Activated B cell treated with CpG ODN at 0.5 μM for 24 hours (primary cell): ENCODE measurements at places on chromosomes 11 and 22.
A peak's percentile ranks its signal among the peaks of the same experiment; 100 is the strongest.

DNA sequence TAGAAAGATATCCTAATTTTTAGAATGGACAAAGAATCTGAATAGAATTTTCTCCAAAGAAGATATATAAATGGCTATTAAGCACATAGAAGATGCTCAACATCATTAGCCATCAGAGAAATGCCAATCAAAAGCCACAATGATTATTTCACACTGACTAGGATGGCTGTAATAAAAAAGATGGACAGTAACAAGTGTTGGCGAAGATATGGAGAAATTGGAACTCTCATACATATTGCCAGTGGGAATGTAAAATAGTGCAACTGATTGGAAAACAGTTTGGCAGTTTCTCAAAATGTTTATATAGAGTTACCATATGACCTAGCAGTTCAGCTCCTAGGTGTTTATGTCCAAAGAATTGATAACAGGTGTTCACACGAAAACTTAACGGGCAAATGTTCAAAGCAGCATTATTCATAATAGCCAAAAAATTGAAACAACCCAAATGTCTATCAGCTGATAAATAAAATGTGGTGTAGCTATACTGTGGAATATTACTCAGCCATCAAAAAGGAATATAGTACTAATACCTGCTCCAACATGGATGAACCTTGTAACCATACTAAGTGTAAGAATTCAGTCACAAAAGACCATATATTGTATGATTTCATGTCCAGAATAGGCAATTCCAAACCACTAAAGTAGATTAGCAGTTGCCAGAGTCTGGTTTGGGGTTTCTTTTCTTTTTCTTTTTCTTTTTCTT lies 29.7 kb downstream of the ART5 start:
- peaks cover 15% of the 10 kb centered on the region for H3K4me1 ChIP-seq
- no peaks in the 10 kb centered on the region for H3K27me3 ChIP-seq
- H3K36me3 ChIP-seq, result no peaks in the 10 kb centered on the region
- no peak for DNase-seq
- H3K4me3 ChIP-seq, result no peak overlapping the region
- no peak overlapping the region for H3K27ac ChIP-seq

DNA sequence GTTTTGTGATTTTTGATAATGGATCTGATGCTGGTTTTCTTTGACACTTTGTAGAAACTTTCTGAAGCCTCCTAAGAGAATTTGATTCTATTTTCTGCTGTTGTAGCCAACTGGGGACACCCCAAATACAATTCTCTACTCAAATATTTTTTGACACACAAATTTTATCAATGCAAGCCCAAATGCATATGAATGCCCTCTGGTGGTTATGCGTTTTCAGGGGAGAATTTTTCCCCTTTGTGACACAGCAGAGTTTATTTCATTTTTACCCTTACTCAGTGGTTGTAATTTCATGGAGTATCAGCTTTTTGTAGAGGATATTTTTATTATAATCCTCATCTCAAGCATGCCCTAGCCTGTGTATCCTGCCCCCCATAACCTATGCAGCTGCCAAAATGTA lies 44.7 kb upstream of the MTMR2 start:
- no peak for DNase-seq
- H3K4me3 ChIP-seq, result no peak overlapping the region
- no peaks in the 10 kb centered on the region for H3K36me3 ChIP-seq
- H3K27me3 ChIP-seq, result no peaks in the 10 kb centered on the region

- DNase-seq, result no peak
- no peak overlapping the region for H3K27ac ChIP-seq
- H3K36me3 ChIP-seq, result no peaks in the 10 kb centered on the region
- no peaks in the 10 kb centered on the region for H3K4me1 ChIP-seq
- H3K27me3 ChIP-seq, result peaks cover 29% of the 10 kb centered on the region
- no peak overlapping the region for H3K4me3 ChIP-seq
Measured at GRCh38 chr11:7416080-7416479, 69.2 kb upstream of the OLFML1 start.

- no peak overlapping the region for H3K4me3 ChIP-seq
- H3K36me3 ChIP-seq, result no peaks in the 10 kb centered on the region
- DNase-seq, result no peak
- no peaks in the 10 kb centered on the region for H3K27me3 ChIP-seq
- no peak overlapping the region for H3K27ac ChIP-seq
Measured at GRCh38 chr11:26741036-26741435, 19.2 kb upstream of the SLC5A12 start.

- no peak overlapping the region for H3K27ac ChIP-seq
- peaks cover 4% of the 10 kb centered on the region for H3K27me3 ChIP-seq
- no peaks in the 10 kb centered on the region for H3K36me3 ChIP-seq
- no peaks in the 10 kb centered on the region for H3K4me1 ChIP-seq
Measured at GRCh38 chr22:16834971-16835370, 9.8 kb upstream of the XKR3 start.

DNA sequence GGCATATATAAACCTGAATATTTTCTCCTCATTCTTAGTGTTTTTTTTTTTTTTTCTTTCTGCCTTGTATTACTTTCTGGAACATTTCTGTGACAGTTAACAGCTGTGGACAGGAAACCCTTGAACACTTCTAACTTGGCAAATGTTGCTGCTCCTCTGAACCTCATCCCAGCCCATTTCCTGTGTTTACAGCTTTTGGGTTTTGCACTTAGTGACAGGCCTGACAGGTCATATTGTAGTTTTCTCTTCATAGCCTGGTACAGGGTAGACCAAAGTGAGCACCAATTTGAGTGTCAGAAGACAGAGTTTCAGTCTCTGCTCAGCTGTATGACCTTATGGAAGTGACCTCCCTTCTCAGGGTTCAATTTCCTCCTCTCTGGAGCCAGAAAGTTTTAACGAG lies 91.6 kb downstream of the STIM1 start:
- peak overlapping the region; percentile 13 for H3K4me3 ChIP-seq
- no peaks in the 10 kb centered on the region for H3K27me3 ChIP-seq
- peaks cover 6% of the 10 kb centered on the region for H3K36me3 ChIP-seq
- H3K27ac ChIP-seq, result peak overlapping the region; percentile 70
- H3K4me1 ChIP-seq, result peaks cover 92% of the 10 kb centered on the region

GRCh38 chr22:24392218-24392931 lies 35.0 kb upstream of the ADORA2A start:
- no peak overlapping the region for H3K4me3 ChIP-seq
- DNase-seq, result no peak
- no peak overlapping the region for H3K27ac ChIP-seq

DNA sequence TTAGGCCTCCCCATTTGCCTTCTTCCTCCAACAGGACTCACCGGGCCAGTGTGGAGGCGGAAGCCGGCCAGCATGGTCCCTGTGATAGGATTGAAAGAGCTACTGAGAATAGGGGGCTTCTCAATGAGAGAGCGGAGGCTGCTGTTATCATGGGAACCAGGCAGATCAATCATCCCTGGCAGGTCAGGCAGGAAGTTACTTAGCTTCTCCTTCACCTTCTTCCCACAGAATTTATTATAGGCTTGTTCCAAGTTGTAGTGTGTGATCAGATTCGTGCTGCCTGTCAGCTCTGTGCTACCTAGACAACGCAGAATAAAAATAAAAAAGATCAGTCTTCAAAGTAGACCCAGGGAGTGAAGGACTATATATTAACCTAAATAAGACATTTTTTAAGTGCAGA lies 7.1 kb downstream of the MED19 start:
- H3K27me3 ChIP-seq, result no peaks in the 10 kb centered on the region
- peaks cover 8% of the 10 kb centered on the region for H3K4me1 ChIP-seq
- peaks cover 63% of the 10 kb centered on the region for H3K36me3 ChIP-seq
- DNase-seq, result no peak
- no peak overlapping the region for H3K27ac ChIP-seq
- no peak overlapping the region for H3K4me3 ChIP-seq

DNA sequence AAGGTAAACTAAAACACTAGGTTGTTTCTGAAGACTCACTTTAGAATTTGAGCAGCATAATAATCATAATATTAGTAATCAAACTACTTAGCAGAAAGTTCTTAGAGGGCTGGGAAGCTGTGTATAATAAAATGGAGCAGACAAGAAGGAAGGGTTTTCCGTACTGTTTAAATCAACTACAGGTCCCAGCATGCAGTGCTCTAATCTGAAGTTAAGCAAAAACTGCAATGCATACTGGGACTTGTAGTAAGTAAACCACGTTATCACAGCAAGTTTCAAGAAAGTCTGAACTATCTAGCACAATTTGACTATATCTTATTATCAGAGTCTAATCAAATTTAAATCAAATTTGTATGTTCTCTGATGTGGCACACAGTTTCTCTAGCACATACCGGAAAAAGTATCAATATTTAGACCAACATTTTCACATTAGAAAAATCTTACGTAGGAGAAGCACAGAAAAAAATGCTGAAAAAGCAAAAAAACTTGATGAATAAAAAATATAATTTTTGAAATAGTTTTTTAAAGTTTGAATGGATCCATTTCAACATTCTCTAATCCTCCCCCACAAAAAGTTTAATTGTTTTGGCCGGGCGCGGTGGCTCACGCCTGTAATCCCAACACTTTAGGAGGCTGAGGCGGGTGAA lies 8.2 kb downstream of the PHF21A start:
- H3K27ac ChIP-seq, result no peak overlapping the region
- no peaks in the 10 kb centered on the region for H3K36me3 ChIP-seq
- H3K4me3 ChIP-seq, result no peak overlapping the region
- peaks cover 46% of the 10 kb centered on the region for H3K4me1 ChIP-seq
- no peaks in the 10 kb centered on the region for H3K27me3 ChIP-seq

DNA sequence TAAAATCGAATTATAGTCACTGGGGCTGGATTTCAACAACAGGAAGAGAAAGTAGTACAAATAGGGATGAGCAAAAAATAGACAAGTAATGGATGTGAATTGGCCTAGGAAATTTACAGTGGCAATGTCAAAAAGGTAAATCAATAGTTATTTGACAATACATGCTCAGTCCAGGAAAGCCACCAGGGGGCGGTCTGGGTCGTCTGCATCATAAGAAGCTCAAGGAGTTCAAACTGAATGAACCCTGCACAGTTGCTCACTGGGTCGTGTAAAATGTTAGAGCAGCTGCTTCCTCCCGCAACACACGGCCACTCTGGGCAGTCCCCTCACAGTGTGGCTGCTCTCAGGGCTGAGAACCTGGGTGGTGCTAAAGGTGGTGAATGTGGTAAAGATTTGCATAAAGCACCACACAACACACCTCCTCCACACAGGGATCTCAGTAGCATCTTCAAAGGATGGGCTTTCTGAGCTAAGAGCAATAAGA lies 85.9 kb downstream of the ZNF280B start:
- no peaks in the 10 kb centered on the region for H3K27me3 ChIP-seq
- H3K4me1 ChIP-seq, result peaks cover 76% of the 10 kb centered on the region
- H3K4me3 ChIP-seq, result peak overlapping the region; percentile 62

DNA sequence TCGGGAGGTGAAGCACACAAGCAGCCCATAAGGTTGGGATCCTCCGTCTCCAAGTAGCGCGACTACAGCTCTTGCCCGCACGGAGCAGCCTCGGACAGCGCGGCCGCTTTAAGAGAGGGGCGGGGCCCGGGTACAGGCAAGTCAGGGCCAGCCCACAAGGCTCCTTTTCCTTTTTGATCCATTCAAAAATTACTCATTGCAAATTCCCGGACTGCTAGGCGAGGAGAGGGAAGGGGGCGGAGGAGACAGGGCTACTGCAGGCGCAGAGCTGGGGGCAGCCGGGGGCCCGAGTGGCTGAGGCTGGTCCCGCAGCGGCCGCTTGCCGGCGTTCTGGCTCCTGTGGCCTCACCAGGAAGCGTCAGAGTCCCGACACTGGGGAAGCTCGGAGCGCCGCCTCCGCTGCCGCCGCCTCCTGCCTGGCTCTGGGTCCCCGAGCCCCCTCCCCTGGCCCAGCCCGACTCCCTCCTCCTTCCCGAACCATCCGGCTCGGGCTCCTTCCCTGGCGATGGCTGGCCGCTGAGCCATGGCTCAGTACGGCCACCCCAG lies at the start of gene UBASH3B:
Gene UBASH3B, plus strand, starts transcription at position 196 of the 546 bp plus-strand sequence. Its CDS starts 328 bp downstream, at position 524.
- peaks cover 2% of the 10 kb centered on the region for H3K36me3 ChIP-seq
- peak; percentile 62 for DNase-seq
- peak within 1 kb of the TSS; percentile 79 for H3K27ac ChIP-seq
- peaks cover 21% of the 10 kb centered on the region for H3K4me1 ChIP-seq
- H3K4me3 ChIP-seq, result peak within 1 kb of the TSS; percentile 96

DNA sequence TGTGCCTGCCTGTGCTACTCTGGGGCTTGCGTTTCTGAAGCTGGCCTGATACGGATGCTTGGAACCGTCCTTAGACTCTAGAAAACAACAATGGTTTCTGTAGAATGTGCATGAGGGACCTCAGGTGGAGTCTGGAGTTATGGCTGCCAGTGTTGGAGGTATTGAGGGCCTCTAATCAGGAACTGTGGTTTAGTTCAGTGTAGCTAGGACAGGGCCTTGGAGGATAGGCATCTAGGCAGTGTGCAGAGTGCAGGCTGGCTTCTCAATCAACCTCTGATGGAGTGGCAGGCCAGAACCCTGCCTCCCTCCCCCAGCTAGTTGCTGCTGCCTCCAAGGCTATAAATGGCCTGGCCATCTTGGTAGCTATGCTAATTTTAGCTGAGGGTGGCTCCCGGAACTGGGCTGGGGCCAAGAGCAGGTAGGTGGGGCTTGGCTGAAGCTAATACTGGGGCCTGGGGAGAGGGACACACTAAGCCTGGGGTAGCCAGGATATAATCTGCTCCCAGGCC lies 4.0 kb downstream of the STIM1 start:
- DNase-seq, result no peak
- H3K36me3 ChIP-seq, result peaks cover 4% of the 10 kb centered on the region
- no peaks in the 10 kb centered on the region for H3K27me3 ChIP-seq
- H3K4me1 ChIP-seq, result peaks cover 82% of the 10 kb centered on the region

GRCh38 chr11:75204012-75204674 lies 36.4 kb upstream of the TPBGL start:
- no peaks in the 10 kb centered on the region for H3K36me3 ChIP-seq
- H3K27ac ChIP-seq, result no peak overlapping the region
- no peak overlapping the region for H3K4me3 ChIP-seq
- no peaks in the 10 kb centered on the region for H3K4me1 ChIP-seq
- H3K27me3 ChIP-seq, result no peaks in the 10 kb centered on the region

DNA sequence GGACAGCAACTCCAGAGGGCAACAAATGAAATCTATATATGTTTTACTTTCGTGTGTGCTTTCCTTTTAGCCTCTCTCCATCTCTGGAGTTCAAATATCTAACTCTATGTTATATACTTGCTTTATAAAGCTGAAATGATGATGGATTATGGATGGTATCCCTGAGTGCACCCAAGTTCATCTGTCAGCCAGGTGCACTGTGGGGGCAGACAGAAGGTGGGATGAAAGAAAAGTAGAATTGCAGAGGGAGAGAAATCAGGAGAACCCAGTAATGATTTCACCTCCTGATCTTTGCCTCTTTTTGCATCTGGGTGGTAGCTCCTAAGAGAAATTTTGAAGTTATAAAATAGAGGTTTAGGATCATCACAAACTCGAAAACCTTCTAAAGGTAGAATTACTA lies 2.4 kb downstream of the MUC15 start:
- no peak overlapping the region for H3K4me3 ChIP-seq
- no peak overlapping the region for H3K27ac ChIP-seq
- H3K36me3 ChIP-seq, result no peaks in the 10 kb centered on the region
- no peaks in the 10 kb centered on the region for H3K27me3 ChIP-seq
- no peak for DNase-seq
- H3K4me1 ChIP-seq, result no peaks in the 10 kb centered on the region

GRCh38 chr11:86228269-86229038 lies 16.1 kb upstream of the EED start:
- no peak for DNase-seq
- H3K4me1 ChIP-seq, result peaks cover 17% of the 10 kb centered on the region
- no peaks in the 10 kb centered on the region for H3K27me3 ChIP-seq
- no peak overlapping the region for H3K27ac ChIP-seq
